ENCODE measurements at places on chromosomes 1 and 21.

DNA sequence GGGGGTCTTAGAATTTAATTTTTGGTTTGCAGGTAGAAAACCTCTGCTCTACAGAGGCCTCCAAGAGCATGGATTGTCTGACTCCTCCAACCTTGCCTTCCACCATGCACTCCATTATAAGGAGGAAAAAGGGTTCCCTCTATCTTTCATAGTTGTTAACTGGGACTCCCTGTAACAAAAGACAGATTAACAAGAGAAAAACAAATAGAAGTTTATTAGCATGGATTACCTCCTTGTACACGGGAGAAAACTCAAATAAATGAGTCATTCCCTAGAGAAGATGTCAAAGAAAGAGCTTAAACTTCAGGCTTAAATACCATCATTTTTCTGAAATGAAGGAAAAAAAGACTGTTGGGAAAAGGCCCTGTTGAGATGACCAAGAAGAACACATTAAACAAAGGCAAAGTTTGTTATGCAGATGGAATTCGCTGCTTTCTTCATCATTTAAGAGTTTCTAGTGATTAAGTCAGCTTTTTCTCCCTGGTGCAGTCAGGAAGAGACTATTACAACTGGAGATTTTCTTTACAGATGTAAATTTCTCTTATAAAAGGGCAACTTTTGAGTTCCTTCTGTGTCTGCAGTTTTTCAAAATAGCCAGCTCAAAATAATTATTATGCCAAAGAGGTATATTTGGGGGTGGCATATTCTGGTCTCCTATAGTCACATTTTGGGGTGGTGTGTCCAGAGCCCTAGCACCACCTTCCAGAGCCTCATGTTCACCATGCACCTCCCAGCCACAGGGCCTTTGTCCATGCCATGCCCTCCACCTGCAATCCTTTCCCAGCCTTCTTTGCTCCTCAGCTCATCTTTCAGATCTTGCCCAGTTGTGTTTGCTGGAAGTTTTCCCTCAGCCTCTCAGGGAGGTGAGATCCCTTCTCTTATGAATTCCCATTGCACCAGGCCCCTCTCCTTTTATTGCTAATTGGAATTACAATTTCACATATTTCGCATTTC lies 63.1 kb upstream of the KLHDC7A start:
- DNase-seq = no peak

DNA sequence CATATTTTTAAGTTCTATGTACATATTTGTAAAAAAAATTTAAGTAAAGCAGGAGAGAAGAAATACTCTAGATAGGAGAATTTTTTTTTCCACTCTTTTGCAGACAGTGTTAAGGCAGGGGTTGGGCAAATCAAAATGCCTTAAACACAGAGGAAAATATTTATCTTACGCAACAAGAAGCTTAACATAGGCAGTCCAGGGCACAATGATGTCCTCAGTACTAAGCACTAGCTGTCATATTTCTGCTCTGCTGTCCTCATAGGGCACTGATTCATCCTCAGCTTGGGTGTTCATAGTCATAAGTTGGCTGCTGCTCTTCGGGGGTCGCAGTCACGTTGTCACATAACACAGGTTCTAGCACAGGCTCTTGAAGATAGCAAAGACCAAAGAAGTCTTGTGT lies 247.4 kb downstream of the PTBP2 start:
- no peak for DNase-seq

DNA sequence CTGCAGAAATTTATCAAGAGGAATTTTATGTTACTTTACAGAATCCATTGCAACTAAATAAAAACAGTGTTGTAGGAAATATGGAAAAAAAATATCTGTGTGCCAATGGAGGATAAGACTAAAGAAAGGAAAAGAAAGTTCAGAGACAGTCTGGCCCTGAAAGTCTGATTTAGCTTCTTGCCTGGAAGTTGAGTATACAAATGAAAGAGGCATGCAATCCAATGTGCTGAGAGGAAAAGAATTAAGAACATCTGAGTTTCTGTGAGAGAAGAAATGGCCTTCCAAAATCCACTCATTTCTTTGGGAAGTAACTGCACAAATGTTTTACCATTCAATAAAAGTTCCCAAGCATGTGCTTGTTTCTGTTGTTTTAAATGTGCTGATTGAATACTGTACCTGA lies 65.1 kb downstream of the LHX9 start:
- DNase-seq = no peak

GRCh38 chr21:36830100-36830499 lies 131.2 kb downstream of the SIM2 start:
- DNase-seq = no peak

DNA sequence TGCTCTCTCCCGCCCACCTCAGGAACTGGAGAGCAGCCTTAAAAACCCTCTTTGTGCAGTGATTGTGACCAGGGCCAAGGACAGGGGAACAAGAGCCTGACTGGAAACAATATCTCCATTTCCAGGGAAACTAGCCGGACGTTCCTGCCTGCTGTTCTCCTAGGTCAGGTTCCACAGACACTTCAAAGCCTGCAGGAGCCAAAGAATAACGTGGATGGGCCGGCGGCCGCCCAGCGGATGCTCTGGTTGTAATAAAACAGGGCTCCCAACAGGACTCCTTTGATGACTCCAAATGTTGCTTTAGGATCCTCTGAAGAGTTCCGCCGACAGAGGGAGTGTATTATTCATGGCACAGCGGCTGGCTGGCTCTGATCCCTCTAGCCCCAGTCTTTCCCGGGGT lies 162.2 kb downstream of the PLXNA2 start:
- DNase-seq = no peak

DNA sequence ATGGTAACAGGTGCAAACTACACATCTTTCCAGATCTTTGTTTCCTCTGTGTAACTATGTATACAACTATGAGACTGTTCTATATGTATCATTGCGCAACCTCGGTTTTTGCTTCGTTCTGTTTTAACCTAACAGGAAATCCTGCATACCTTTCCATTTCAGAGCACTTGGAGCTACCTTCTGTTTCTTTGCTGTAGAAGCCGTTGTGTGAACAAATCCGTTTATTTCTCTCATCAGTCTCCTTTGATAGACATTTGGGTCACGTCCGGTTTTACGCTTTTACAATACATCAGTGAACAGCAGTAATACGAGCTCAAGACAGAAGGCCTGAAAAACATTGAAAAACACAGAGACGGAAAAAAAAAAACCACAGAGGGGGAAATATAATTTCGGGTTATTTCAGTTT lies 10.5 kb downstream of the ATP5IF1 start:
- peak; percentile 35 for DNase-seq

DNA sequence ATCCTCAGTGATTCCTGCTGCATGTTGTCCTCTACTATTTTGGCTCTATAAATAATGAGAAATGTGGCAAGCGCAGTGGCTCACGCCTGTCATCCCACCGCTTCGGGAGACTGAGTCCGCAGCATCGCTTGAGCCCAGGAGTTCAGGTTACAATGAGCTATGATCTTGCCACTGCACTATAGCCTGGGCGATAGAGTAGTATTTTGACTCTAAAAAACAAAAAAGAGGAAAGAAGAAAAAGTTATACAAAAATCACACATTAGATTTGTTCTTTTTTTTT lies 756 bp upstream of the SLC25A44 start:
- DNase-seq = no peak

DNA sequence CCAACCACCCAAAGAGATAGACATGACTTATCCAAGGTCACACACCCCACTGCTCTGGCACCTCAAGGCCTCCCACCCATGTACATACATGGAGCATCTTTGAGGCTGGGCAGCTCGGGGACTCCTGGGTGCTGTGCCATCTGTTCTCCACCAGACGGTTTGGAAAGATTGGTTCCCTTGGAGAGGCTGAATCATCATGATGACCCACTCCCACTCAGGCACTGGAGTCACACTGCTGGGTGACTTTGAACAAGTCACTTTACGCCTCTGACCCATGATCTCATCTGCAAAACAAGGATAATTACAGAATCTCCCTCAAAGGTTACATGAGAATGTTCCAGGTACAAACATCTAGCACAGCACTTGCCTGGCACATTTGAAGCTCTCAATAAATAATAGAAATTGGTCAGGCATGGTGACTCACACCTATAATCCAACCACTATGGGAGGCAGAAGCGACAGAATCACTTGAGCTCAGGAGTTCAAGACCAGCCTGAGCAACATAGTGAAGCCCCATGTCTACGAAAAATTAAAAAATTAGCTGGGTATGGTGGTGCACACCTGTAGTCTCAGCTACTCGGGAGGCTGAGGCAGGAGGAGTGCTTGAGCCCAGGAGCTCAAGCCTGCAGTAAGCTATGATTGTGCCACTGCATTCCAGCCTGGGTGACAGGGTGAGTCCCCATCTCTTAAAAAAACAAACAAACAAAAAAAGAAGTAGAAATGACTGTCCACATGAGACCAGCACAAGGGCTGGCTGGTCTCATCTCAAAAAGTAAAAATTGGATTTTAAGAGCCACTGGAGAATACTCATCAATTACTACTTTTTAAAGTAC lies 74.9 kb downstream of the RRAGC start:
- peak; percentile 44 for DNase-seq

GRCh38 chr1:236457775-236458174 lies 63.7 kb downstream of the EDARADD start:
- DNase-seq = peak; percentile 3

DNA sequence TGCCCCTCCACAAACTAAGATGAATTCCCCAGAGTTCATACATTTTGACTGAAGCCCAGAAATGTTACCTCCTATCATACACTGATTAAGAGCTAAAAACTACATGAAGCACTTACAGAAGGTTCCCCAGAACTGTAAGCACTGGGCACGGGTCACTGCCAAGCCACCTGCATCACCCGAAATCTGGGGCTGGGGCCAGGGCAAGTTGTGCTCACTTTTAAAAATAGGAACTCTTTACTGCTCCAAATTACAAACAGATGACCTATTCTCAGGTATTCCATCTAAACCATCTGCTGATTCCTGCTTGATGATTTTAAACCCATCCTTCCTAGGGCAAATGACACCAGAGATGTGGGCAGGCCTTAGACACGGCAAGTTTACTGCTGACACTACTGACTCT lies 4.8 kb downstream of the SETD4 start:
- no peak for DNase-seq

GRCh38 chr1:65211331-65211730 lies 63.3 kb downstream of the AK4 start:
- DNase-seq = peak; percentile 46

GRCh38 chr1:36346741-36347370 lies 23.4 kb upstream of the EVA1B start:
- no peak for DNase-seq

DNA sequence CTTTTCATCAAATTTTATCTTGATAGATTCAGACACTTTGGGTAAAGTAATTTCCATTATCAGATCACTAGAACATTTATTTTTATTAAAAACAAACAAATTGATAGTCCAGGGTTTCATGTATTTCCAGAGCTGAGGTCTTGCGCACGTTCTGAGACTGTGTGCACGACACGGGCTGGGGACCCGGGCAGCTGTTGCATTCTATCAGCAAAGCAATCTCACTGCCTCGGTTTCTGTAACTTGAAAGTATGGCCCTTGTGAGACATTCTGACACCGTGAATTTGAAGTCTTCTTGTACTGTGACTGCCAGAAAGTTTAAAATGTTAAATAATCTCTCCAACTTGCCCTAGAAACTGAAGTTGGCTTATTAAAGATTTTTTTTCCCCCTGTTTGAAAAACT lies 746.9 kb upstream of the ADGRL2 start:
- no peak for DNase-seq

- DNase-seq = no peak
These were observed 40.6 kb downstream of the ERI3 start for GRCh38 chr1:44314452-44314851.

DNA sequence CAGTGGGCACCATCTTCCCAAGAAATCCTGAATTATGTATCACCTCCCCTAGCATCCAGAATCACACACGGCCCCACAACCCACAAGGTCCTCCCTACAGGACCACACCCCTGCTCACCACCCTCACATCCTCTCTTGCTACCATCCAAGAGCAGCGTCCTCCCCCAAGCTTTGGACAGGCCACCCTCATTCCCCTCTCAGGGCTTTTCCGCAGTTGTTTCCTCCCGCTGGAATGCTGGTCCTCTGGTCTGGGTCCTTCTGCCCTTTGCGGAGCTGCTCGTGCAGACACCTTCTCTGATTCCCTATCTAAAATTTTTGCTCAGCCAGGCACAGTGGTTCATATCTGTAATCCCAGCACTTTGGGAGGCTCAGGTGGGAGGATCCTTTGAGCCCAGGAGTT lies 56.5 kb downstream of the TOMM20 start:
- no peak for DNase-seq

DNA sequence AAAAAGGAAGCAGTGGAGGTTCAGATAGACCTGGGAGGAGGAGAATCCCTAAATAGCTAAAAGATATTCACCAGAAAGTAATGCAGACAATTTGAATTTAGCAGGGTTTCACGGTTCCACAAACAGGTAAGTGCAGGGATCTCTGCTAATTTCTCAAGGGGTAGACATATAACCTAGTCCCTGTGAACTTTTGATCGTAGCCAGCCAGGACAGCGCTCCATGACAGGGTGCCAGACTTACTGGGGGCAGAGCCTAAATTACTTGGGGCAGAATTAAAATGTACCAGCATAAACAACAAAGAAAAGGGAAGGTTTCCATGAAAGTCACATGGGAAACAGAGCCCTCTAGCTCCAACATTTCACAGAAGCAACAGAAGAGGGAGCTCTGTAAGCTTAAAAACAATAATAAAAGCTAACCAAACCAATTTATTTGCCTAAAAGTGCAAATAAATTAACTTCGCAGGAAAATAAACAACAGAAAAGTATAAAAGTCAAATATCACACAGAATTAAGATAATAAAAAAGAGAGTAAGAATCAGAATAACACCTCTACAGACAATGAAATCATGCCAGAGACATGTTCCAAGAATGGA lies 198.3 kb downstream of the DUSP10 start:
- peak; percentile 54 for DNase-seq

GRCh38 chr1:68918563-68918962 lies 421.7 kb upstream of the DEPDC1 start:
- DNase-seq = no peak

- no peak for DNase-seq
These were observed 192.8 kb downstream of the PRDM2 start for GRCh38 chr1:13892671-13893325.

GRCh38 chr1:99239690-99240089 lies 24.6 kb upstream of the PLPPR4 start:
- DNase-seq = no peak

- no peak for DNase-seq
These were observed 50.8 kb upstream of the ACTRT2 start for GRCh38 chr1:2970311-2971071.

GRCh38 chr1:47709019-47709871 lies 271.4 kb downstream of the FOXD2 start:
- no peak for DNase-seq

- DNase-seq = no peak
These were observed 12.2 kb downstream of the PTCH2 start for GRCh38 chr1:44830900-44831304.

- DNase-seq = no peak
These were observed 2.4 kb downstream of the MCL1 start for GRCh38 chr1:150576794-150577556.

- DNase-seq = no peak
These were observed 28.1 kb downstream of the TMEM50B start for GRCh38 chr21:33451634-33452071.
